ENCODE measurements at places on chromosomes 2 and 18.

DNA sequence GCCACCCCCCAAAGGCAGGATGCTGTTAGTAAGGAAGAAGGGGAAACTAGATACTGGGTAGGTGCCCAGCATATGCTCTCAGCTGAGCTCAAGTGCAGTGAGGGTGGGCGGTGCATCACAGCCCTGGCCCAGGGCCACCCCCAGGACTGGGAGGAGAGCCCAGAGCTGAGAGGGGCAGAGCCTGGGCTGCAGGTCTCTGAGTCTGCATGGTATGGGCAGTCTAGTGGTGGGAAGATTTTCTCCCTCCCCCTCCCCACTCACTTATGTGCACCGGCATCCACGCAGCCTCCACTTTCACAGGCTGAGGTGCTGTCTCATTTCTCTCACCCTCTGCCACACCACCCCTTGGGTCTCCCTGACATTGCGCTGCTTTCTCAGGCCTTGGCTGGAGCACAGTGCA, 48.5 kb upstream of the CAB39 start:
- peak overlapping the region; percentile 96 for H3K27ac ChIP-seq
- H3K4me3 ChIP-seq, result peak overlapping the region; percentile 84
- H3K36me3 ChIP-seq, result no peaks in the 10 kb centered on the region

DNA sequence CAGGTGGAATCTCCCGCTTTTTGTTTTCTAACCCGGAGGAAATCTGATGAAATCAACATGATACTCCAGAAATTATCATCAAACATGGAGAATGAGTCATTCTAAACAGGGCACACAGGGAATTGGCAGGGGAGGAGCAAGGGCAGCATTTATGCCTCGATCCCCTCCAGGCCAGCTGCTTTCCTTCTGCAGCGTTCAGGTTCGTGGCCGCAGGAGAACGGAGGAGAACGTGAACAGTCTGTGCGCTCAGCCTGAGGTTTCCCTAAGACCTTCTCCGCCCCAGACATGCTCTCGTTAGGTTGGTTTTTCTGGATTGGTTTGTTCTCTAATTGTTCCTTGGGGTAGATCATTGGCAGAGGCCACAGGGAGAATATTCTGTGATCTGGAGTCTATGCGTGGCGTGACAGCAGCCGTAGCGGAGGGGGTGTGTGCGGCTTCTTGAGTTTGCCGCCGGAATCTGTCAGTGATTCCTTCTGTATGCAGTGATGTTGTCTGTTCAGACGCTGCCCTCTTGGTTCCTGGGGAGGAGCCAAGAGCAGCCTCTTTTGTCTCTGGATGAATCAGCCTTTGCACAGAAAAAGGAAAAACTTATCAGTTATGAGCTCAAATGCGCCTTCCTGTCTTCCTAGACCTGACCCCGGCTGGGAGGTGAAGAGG, 75.9 kb downstream of the SH3BP4 start:
- no peak overlapping the region for H3K4me3 ChIP-seq
- peaks cover 3% of the 10 kb centered on the region for H3K36me3 ChIP-seq
- no peak overlapping the region for H3K27ac ChIP-seq
- DNase-seq, result no peak

DNA sequence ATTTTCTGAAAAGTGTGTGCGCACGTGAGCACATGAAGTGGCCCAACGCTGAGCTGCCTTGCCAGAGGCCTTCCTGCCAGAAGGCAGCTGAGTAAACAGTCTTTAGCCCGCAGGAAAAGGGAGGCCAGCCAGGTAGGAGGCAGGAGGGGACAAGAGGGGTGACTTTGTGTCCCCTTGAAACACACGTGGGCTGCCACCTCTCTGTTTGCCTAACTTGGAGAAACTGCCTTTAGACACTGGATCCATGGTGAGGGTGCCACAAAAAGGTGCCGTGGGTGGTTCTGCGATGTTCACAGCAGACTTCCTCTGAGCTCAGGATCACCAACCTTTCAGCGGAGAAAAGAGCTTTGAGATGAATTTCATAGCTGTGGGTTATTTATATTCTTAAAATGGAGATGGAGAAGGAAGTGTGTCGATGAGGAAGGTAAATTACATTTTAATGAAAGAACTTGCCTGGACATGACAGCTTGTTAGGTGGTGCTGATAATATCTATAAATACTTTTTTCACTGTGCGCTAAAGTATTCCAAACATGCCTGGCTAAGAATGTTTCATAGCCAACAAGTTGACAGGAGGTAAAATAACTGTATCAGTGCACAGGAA, 36.6 kb upstream of the ASB1 start:
- DNase-seq, result no peak
- no peaks in the 10 kb centered on the region for H3K36me3 ChIP-seq
- H3K27ac ChIP-seq, result no peak overlapping the region
- no peaks in the 10 kb centered on the region for H3K27me3 ChIP-seq
- H3K4me1 ChIP-seq, result peaks cover 9% of the 10 kb centered on the region
- H3K4me3 ChIP-seq, result no peak overlapping the region

DNA sequence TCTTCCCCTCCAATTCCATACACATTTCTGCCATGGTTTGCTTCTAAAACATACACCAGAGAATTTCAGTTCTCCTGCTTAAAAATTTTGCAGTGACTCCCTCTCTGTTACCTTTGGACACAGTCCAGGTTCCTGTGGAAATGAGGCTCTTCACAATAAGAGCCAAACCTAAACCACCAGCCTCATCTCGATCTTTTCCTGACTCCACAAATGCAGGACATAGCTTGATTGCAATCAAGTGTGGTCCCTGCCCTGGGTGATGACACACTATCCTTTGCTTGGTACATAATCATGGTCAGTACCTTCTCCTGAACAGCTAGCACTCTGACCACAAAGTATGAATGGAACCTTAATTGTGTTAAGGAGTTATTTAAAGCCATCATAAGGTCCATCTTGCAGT, 134.9 kb upstream of the CHAC2 start:
- peaks cover 11% of the 10 kb centered on the region for H3K4me1 ChIP-seq
- no peak for DNase-seq
- H3K36me3 ChIP-seq, result peaks cover 2% of the 10 kb centered on the region
- no peaks in the 10 kb centered on the region for H3K27me3 ChIP-seq

GRCh38 chr2:29000481-29000880, 19.4 kb downstream of the TOGARAM2 start:
- peaks cover 30% of the 10 kb centered on the region for H3K4me1 ChIP-seq
- peak overlapping the region; percentile 91 for H3K27ac ChIP-seq
- peak; percentile 45 for DNase-seq
- no peaks in the 10 kb centered on the region for H3K36me3 ChIP-seq
- H3K27me3 ChIP-seq, result no peaks in the 10 kb centered on the region

DNA sequence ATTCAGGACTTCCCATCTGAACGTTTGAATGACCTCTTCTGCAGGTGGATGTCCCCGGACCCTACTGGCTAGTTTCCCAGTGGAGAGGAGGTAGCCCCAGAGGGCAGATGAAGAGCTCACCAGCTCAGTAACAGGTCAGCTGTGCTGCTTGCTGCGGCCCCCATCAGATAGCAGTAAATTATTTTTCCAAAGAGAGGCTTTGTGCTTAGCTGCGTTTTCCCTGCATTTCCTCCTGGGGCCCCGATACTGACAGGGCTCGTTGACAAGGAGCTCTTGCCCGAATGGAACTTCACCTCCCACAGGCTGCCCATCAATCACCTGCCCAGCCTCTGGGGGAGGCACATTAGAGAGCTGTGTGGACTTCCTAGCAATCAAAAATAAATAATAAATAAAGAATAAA, 185.8 kb downstream of the DOK6 start:
- H3K4me1 ChIP-seq, result peaks cover 6% of the 10 kb centered on the region
- peaks cover 26% of the 10 kb centered on the region for H3K27me3 ChIP-seq
- no peak overlapping the region for H3K27ac ChIP-seq
- DNase-seq, result no peak
- H3K36me3 ChIP-seq, result peaks cover 3% of the 10 kb centered on the region

DNA sequence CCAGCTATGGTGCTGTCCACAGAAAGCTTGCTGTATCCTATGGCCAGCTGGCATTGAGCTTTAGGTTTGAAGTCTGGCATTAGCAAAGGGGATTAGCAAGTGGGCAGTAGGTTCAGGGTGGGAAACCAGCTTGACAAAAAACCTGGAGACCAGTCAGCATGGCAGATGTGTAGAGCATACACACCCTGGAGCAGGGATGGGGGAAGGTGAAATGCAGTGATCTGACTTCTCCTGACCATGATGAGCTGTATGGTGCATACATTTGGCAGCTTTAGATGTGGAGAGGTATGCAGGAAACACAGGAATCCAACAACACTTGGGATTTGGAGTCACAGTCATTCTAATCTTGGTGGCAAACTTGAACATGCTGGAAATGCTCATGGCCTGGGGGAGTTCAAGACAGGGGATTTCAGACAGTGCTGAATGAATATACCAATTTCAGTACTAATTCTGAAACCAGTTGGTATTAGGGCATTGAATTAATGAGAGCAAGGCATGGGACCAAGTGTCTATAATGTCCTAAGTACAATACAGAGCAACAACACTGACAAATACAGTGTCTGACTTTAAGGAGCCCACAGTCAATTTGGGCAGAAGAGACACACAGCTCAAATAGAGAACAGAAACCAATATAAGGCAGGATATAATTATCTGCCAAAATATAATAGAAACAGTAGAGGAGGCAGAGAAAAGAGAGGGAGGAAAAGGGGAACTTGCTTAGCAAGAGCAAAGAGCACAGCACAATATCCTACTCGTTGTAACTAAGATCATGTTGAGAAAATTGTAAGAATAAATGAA, 11.8 kb downstream of the ARHGAP15 start:
- peaks cover 62% of the 10 kb centered on the region for H3K4me1 ChIP-seq
- peak overlapping the region; percentile 89 for H3K27ac ChIP-seq
- peak overlapping the region; percentile 77 for H3K4me3 ChIP-seq
- no peak for DNase-seq
- H3K36me3 ChIP-seq, result peaks cover 7% of the 10 kb centered on the region

DNA sequence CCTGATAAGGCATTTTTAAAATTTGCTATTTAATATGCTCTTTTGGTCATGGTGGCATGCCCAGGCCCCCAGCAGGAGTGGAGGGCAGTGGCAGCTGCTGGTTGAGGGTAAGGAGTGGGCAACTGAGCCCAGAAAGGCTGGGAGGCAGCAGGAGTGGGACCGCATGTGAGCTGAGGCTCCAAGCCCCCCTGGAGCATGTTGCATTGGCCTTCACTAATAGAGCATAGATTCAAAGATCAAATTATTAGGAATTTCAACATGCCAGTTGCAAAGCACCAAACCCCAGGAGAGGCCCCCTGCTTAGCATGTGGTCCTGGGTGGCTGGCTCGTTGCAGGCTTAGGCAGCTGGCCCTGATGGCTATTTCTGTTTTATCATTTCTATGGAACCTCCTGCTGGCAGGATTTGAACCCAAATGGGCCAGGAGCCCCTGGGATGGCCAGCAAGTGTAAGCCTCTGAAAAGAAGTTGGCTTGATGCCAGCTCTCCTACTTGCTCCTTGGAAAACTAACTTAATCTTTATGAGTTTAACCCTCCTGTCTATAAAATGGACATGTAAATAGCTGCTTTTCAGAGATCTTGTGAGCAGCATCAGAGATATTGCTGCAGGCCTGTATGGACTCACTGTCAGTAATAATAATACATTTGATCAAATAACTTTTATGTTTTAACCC, 42.1 kb upstream of the TMEM131 start:
- H3K36me3 ChIP-seq, result peaks cover 2% of the 10 kb centered on the region
- H3K27ac ChIP-seq, result no peak overlapping the region
- DNase-seq, result no peak

DNA sequence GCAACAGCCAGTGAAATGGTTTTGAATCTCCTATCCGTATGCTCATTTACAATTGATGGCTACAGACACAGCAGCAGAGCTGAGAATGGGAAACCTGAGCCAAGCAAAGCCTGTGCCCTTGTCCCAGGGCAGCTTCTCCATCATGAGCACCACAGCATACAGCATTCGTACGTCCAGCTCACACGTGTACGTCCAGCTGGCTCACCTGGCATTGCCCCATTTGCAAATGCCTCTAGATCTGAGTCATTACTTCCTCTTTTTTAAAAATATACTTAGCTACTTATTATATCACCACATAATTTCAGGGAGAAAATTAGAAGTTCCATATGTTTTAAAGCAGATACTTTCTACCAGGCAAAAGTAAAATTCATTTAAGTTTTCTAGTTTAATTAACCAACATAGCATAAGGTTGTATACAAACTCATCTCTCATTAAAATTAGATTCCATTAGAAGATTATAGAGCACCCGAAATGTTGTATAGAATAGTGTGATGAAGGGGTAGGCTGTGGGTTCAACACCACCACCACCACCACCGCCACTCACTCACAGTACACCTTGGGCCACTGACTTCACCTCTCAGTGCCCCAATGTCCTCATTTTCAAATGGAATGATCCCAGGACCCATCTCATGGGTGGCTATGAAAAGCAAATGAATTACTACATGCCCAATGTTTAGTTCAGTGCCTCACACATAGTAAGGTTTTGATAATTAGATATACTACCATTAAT, 31.4 kb upstream of the TMEM177 start:
- H3K4me3 ChIP-seq, result no peak overlapping the region
- H3K4me1 ChIP-seq, result peaks cover 3% of the 10 kb centered on the region
- no peak for DNase-seq
- H3K27me3 ChIP-seq, result peaks cover 46% of the 10 kb centered on the region

DNA sequence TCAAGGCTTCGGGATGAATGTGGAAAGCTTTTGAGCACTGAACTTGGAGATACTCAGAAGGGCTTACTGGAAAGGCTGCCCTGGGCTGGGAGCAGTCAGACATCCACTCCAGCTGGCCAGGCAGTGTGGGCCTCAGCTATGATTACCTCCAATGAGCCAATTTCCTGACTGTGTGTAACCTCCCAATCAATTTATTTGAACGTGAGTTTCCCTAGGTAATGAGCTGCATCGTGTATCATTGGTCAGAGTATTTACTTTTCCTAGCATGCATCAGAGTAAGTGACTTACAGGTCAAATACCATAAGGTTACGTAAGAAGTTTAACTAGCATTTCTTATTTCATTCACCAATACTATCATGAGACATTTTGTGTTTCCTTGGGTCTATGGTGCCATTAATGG, 11.0 kb upstream of the CTAGE1 start:
- no peaks in the 10 kb centered on the region for H3K4me1 ChIP-seq
- no peaks in the 10 kb centered on the region for H3K27me3 ChIP-seq
- H3K4me3 ChIP-seq, result no peak overlapping the region
- no peak overlapping the region for H3K27ac ChIP-seq

GRCh38 chr2:159246325-159246988, 40.0 kb downstream of the WDSUB1 start:
- H3K27me3 ChIP-seq, result no peaks in the 10 kb centered on the region
- peaks cover 10% of the 10 kb centered on the region for H3K36me3 ChIP-seq
- no peak overlapping the region for H3K4me3 ChIP-seq

- peaks cover 32% of the 10 kb centered on the region for H3K4me1 ChIP-seq
- no peak overlapping the region for H3K4me3 ChIP-seq
- DNase-seq, result no peak
- H3K27ac ChIP-seq, result no peak overlapping the region
Measured at GRCh38 chr2:224545884-224546644, 39.1 kb downstream of the CUL3 start.

- H3K27ac ChIP-seq, result no peak overlapping the region
- peaks cover 36% of the 10 kb centered on the region for H3K27me3 ChIP-seq
- peaks cover 2% of the 10 kb centered on the region for H3K36me3 ChIP-seq
Measured at GRCh38 chr2:20060106-20060505, 8.7 kb upstream of the LAPTM4A start.
